ENCODE measurements at places on chromosomes 11 and 22. TPM values are rescaled to one million over a fixed set of nuclear protein-coding genes. Genes with fewer than 3 reads are reported as not detected.

GRCh38 chr22:32477596-32477995 lies 3.0 kb downstream of the FBXO7 start:
- no peaks in the 10 kb centered on the region for H3K27me3 ChIP-seq
- peak overlapping the region; percentile 13 for H3K4me3 ChIP-seq
- no peak overlapping the region for H3K27ac ChIP-seq
- H3K4me1 ChIP-seq: peaks cover 10% of the 10 kb centered on the region

DNA sequence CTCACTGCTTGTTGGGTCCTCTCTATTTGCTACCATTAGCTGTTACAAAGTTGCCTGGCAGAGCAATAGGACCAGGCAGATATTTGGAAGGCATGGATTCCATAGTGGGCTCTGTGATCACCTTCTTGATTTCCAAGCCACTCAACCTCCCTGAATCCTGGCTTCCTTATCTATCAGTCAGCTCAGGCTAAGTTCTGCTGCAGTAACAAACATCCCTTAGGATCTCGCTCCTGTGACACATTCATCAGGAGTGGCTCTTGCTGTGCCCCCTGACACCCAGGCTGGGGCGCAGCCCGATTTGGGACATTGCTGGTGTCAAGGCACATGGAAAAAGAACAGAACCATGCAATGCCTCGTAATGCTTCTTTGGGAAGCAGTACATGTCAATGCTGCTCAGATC lies 503.9 kb downstream of the TBC1D22A start:
- no peaks in the 10 kb centered on the region for H3K27me3 ChIP-seq
- no peak overlapping the region for H3K4me3 ChIP-seq
- no peak for DNase-seq
- no peaks in the 10 kb centered on the region for H3K4me1 ChIP-seq
- no peak overlapping the region for H3K27ac ChIP-seq

GRCh38 chr11:20601221-20601914 lies 2.0 kb downstream of the SLC6A5 start:
- H3K27me3 ChIP-seq: peaks cover 100% of the 10 kb centered on the region
- no peak overlapping the region for H3K4me3 ChIP-seq
- H3K36me3 ChIP-seq: peaks cover 3% of the 10 kb centered on the region
- no peak overlapping the region for H3K27ac ChIP-seq
- H3K4me1 ChIP-seq: peaks cover 39% of the 10 kb centered on the region

DNA sequence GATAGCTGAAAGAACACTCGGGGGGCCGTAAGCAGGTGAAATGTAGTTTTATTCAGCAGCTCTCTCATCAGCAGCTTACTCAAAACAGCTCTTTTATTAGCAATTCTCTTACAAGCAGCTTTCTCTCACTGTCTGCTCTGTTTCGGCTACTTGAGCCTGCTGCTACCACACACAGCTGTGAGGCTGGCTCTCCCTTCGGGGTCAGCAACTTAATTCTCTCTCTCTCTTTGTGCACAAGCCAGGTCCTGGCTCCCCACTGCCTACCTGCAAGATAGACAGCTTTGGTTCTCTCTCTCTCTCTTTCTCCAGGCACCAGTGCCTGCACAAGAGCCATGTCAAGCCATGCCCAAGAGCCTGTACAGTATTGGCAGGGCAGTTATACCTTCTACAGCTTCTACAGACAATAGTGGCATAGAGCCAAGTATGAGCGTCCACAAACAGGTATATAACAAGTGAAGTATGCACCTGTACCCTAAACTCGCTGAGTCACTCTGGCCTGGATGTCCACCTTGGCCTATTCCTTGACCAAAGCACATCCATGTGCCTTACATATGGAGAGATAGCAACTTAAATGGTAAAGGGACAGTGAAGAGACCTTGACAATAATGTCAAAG lies 110.8 kb downstream of the MTNR1B start:
- no peak overlapping the region for H3K27ac ChIP-seq
- H3K27me3 ChIP-seq: no peaks in the 10 kb centered on the region
- no peak overlapping the region for H3K4me3 ChIP-seq
- no peaks in the 10 kb centered on the region for H3K36me3 ChIP-seq
- peaks cover 6% of the 10 kb centered on the region for H3K4me1 ChIP-seq
- DNase-seq: peak; percentile 48

GRCh38 chr22:23272834-23273233 lies 92.5 kb downstream of the BCR start:
- DNase-seq: no peak
- H3K36me3 ChIP-seq: peaks cover 92% of the 10 kb centered on the region
- H3K27me3 ChIP-seq: no peaks in the 10 kb centered on the region
- H3K4me1 ChIP-seq: peaks cover 36% of the 10 kb centered on the region

The MUC6 gene
- total RNA-seq: not detected

DNA sequence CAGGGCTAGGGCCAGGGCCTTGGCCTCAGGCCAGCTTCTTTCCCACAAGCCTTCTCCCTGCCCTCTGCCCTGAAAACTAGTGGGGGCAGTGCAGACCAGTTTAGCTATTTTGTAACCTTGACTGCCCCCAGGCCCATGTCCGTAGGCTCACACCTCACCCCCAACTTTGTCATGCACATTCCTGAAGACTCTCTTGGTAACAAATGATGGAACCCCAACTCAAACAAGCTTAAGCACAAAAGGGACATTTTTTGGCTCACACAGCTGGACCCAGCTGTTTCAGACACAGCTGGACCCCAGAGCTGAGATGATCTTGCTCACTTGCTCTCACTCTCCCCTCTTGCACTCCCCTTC lies 46.6 kb downstream of the KCNQ1OT1 start:
- no peak overlapping the region for H3K4me3 ChIP-seq
- peaks cover 22% of the 10 kb centered on the region for H3K4me1 ChIP-seq
- peaks cover 6% of the 10 kb centered on the region for H3K36me3 ChIP-seq

The SDHD gene
- 125 TPM for total RNA-seq

- no peak for DNase-seq
- H3K36me3 ChIP-seq: peaks cover 5% of the 10 kb centered on the region
- H3K27ac ChIP-seq: no peak overlapping the region
- H3K4me3 ChIP-seq: no peak overlapping the region
- H3K27me3 ChIP-seq: no peaks in the 10 kb centered on the region
- no peaks in the 10 kb centered on the region for H3K4me1 ChIP-seq
Measured at GRCh38 chr11:77726524-77726923, 88.9 kb upstream of the CLNS1A start.

The DNAL4 gene
- 31.0 TPM for total RNA-seq

DNA sequence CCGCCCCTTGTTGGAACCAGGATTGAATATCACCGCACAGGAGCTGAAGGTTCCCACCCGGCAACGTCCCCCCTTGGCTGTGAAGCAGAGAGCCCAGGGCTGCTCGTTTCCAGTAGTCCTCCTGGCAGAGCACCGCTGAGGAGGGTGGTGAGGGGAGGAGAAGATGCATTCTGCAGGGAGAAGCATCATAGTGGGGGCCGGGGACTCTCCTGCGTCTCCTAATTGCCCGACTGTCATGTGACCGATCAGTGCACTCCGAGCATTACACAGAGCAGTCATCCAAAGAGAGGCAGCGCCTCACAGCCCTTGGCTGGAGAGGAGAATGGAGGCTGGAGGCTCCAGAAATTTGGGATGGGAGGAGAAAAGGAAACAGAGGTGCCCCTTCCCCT lies 85.0 kb upstream of the SEPTIN5 start:
- no peak overlapping the region for H3K4me3 ChIP-seq
- H3K27me3 ChIP-seq: no peaks in the 10 kb centered on the region
- H3K27ac ChIP-seq: no peak overlapping the region

The SLC17A6 gene
- 86.9 TPM for total RNA-seq

The FADD gene
- 18.7 TPM for total RNA-seq

The MRGPRX2 gene
- total RNA-seq: not detected

DNA sequence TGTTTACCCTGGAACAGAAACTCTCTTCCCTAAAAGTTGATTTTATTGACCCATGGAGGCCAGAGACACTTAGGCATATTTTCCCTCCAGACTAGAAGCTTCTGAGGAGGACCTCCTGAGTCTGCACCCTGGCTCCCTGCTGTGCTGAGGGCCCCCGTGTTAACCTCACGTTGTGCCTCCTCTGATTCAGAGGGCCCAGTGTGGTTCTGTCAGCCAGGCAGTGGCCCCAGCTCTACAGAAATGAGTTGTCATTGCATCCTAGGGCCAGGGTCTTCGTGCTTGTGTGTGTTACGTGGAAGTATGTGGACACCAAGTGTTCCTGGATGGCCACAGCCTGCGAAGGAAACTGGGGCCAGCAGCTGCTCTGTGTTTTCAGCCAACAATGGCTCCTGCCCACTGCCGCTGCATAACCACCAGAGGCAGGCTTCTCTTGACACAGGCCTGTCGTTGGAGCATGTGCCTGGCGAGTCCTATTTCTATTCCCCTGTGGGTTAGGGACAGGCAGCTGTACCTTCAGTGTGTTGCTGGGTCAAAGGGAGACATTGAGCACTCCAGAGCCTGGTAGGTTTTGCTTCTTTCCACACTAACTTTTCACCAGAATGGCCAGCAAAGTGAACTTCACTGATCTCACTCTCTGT lies 44.5 kb downstream of the MED15 start:
- no peaks in the 10 kb centered on the region for H3K27me3 ChIP-seq
- peak overlapping the region; percentile 89 for H3K27ac ChIP-seq
- peaks cover 44% of the 10 kb centered on the region for H3K4me1 ChIP-seq
- DNase-seq: peak; percentile 61
- H3K4me3 ChIP-seq: no peak overlapping the region

DNA sequence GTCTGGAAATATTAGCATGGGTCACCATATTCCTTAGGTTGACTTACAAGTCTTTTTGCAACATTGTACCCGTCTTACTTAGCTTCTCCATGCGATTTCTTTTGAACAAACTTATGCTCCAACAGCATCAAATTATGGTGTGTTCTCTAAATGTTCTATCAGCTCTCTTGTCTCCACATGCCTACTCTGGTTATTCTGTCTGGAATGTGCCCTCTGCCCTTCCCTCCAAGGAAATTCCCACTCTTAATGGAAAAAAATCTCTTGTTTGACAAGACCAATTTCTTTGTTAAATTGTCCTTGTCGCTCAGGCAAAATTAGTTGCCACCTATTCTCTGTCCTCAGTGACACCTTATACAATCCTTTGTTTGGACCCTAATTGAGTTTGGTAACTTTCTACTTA lies 522.8 kb upstream of the LUZP2 start:
- no peak for DNase-seq
- no peaks in the 10 kb centered on the region for H3K27me3 ChIP-seq
- H3K4me1 ChIP-seq: no peaks in the 10 kb centered on the region
- no peaks in the 10 kb centered on the region for H3K36me3 ChIP-seq
- no peak overlapping the region for H3K27ac ChIP-seq

DNA sequence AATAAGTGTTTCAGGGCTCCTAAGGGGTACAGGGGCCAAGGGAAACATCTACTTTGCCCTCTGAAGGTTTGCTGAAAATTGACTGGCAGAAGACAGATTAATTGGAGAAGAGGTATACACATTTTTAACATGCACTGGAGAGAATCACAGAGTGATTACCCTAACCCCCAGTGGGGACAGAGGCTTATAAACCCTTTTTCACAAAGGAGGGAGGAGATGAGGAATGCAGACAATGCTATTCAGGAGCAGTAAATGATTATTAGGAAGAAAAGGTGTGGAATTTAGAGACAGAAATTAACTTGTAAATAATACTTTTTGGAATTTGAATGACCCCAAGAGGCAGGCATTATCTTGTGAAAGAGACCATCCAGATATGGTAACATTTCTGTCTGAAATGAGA lies 582.4 kb upstream of the B3GAT1 start:
- DNase-seq: no peak
- H3K36me3 ChIP-seq: no peaks in the 10 kb centered on the region
- H3K27ac ChIP-seq: no peak overlapping the region
- no peak overlapping the region for H3K4me3 ChIP-seq
- H3K4me1 ChIP-seq: no peaks in the 10 kb centered on the region
- H3K27me3 ChIP-seq: no peaks in the 10 kb centered on the region

The GGT5 gene
- total RNA-seq: 2.9 TPM

The APLNR gene
- total RNA-seq: 48.0 TPM

The CEND1 gene
- total RNA-seq: 23.4 TPM

DNA sequence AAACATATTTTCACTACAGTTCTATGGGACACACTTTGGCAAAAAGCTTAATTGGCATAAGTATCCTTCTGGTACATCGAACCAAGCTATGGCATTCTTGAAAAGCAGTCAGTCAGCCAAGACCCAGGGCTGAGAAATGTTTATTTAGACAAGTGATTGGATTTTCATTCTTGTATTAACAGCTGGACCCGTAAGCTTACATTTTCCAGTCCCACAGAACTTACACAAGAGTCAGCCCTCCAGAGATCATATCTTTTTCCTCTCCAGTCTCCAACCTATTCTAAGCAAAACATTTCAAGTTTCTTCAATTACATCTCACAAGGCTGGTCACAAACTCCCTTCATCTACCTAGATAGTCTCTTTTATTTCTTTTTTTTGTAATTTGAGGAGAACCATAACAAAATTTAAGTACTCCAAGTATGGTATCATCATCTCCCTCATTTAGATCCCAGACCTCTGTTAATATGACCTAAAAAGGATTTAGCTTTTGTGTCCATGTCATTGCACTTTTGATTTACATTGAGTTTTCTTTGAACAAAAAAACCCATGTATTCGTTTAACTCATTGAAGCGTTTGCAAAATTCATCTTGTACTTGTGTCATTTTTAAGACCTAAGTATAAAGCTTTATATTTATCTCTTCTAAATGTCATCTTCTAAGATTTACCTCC lies 67.9 kb upstream of the GRK3 start:
- no peak for DNase-seq
- H3K4me1 ChIP-seq: peaks cover 19% of the 10 kb centered on the region
- no peak overlapping the region for H3K4me3 ChIP-seq
- no peaks in the 10 kb centered on the region for H3K27me3 ChIP-seq
- no peaks in the 10 kb centered on the region for H3K36me3 ChIP-seq

The DDIAS gene
- total RNA-seq: 4.5 TPM
